ENCODE measurements at places on chromosomes 2 and 18. TPM values are rescaled to one million over a fixed set of nuclear protein-coding genes. Genes with fewer than 3 reads are reported as not detected.

GRCh38 chr2:190121971-190122370, 59.4 kb upstream of the MSTN start:
- no peak for DNase-seq

DNA sequence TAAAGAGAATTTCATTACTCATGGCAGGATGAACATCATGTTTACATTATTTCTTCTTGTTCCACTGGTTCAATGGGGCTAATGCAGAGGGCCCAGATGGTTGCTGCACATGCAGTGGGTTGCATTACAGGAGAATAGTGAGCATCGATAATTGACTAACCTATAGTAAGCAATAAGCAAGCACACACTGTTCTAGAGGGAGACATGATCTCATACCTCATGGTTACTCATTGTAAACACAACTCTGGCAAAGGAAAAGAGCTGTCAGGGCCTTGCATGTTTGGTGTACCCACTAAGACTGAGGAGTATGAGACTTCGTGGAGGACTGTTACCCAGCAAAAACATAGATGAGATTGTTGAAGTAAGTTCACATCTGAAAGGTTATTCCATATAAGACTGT, 885.6 kb upstream of the VRK2 start:
- DNase-seq = no peak

DNA sequence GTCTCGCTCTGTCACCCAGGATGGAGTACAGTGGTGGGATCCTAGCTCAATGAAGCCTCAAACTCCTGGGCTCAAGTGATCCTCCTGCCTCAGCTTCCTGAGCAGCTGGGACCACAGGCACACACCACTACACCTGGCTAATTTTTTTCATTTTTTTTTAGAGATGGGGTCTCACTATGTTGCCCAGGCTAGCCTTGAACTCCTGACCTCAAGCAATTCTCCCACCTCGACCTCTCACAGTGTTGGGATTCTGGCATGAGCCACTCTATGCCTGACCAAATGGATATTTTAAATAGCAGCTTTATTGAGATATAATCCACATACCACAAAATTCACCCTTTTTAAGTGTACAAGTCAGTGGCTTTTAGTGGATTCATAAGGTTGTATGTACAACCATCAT, 11.1 kb downstream of the RNF149 start:
- no peak for DNase-seq

GRCh38 chr2:127552336-127552735, 16.9 kb downstream of the MYO7B start:
- DNase-seq = no peak

DNA sequence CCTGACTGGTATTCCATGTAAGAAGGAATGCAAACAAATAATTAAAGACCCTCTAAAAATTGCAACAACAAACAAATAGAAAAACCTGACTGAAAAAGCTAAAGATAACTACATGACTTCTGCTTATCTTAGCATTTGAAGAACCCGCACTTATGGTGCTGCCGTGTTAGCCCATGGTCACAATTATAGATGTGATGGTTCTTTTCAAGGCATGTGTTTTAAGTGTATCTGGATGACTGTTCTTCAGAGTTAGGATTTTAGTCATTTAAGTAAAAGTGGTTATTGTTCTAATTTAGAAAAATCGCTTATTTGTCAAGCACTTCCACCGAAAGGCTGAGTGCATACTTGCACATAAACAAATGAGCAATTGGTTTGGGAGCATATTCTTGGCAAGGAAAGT, 77.3 kb downstream of the CPS1 start:
- no peak for DNase-seq

DNA sequence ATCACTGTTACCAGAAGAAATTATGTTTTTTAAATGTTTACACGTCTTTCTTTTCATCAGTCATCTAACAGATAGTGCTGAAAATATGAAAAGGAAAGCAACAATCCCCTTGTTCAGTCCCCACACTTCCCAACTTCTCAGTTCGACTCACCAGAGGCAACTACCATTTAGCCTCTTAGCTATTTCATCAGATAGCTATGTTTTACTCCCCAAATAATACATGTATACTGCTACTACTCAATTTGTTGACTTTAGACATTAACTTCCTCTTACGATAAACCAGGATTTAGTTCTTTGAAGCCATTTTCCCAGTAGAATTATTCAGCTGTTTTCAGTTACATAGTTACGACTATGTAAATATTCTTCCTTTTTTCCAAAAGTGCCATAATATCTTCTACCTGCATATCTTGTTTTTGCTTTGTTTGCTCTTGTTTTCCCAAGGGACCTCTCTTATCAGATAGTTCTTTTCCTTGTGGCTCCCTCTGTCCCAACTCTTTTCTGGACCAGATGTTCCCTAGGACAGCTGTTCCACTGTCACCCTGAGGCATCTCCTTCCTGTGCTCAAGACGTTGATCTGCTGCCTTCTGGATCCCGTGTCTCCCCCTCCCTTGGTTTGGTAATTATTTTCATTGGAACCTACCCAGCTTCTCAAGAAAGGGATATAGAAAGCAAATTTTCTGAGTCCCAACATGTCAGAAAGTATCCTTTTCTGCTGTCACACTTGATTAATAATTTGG, 289.3 kb upstream of the TANK start:
- DNase-seq = no peak

EVA1A gene
- total RNA-seq = 0.87 TPM

Measured in left colon (tissue), 2 donors.